Stimulated activated effector memory CD8-positive, alpha-beta T cell treated with anti-CD3 and anti-CD28 coated beads, Interleukin-12 subunit alpha, Interleukin-12 subunit beta, amount 100 ng/mL, for 72 hours (primary cell): ENCODE measurements at places on chromosomes 13 and 19.
A peak's percentile ranks its signal among the peaks of the same experiment; 100 is the strongest.

- DNase-seq: no peak
Measured at GRCh38 chr13:30113983-30114570, 193.3 kb downstream of the KATNAL1 start.

DNA sequence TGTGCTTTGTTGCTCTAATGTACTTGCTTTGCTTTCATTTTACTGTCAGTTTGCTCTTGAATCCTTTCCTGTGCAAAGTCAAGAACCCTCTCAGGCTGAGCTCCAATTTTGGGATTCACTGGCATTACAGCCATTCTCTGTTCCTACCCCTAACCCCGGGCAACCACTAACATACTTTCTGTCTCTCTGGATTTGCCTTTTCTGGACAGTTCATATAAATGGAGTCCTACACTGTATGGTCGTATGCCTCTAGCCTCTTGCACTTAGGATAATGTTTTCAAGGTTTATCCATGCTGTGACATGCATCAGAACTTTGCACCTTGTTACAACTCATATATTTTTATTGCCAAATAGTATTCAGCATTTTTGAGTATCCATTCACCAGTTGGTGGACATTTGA, 2.7 kb upstream of the TEX30 start:
- DNase-seq: no peak

DNA sequence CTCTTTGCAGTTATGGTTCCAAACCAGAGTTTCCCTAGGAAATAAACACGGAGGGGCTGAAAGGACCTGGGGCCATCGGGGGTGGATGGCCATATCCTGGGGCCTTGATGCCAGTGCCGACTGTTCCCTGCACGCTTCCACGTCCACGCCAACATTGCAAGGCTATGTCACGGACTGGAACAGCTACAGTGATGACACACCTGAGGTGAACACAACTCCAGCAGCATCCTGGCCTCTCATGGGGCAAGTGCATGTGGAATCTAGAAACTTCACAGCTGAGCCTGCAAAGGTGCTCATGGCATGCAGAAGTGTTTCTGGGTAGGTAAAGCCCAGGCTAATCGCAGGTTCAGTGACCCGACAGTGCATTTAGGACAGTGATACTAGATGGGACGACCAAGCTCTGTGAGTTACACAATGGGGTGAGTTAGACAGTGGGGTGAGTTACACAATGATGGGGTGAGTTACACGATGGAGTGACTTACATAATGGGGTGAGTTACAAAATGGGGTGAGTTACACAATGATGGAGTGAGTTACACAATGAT, 52.0 kb upstream of the GAS6 start:
- DNase-seq: no peak

GRCh38 chr13:64591971-64592370, 2638.2 kb downstream of the PCDH9 start:
- no peak for DNase-seq

DNA sequence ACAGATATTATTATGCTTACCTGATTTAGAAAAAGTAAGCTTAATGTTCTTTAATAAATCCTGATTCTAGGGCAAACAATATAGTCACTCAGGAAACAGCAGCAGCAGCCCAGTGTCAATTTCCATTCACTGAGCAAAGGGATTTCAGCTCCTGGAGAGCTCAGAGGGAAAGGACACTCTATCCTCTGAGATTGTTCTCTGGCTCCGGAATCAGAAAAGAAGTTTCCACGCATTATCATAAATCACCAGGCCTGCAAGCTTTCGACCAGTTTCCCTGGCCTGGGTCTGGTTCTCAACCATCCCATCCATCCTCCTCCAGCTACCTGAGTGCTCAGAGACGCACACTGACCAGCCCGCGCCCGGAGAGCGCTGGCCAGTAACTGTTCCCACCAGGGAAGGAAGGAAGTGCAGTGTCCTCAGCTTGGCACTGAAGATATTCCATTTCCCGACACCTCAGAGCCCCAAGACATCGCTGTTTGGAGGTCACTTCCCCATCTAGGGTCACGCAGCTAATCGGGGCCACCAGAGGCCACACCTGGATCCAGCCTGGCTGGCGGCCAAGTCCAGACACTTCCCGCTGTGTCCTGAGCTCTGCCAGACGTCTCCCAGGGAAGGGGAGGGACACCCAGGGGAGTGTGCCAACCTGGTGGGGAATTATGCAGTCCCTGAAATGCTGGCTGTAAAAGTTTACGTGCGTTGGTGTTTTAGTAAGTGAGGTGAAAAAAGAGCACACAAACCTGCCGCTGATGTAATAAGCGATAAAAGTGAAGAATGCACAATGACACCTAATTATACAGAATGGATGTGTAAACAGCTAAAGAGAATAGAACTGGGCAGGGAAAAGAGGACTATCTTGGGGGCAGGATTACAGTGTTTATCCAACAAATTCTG, 29.1 kb downstream of the EPS15L1 start:
- no peak for DNase-seq

GRCh38 chr19:53624771-53625545, 6.8 kb upstream of the DPRX start:
- DNase-seq: no peak

GRCh38 chr13:24557081-24557480, 44.5 kb upstream of the PARP4 start:
- no peak for DNase-seq

GRCh38 chr13:43391036-43391435, 367.6 kb downstream of the DNAJC15 start:
- no peak for DNase-seq

GRCh38 chr13:80000684-80001509, 340.0 kb downstream of the SPRY2 start:
- DNase-seq: no peak

- DNase-seq: no peak
Measured at GRCh38 chr13:57996717-57997116, 365.2 kb downstream of the PCDH17 start.

DNA sequence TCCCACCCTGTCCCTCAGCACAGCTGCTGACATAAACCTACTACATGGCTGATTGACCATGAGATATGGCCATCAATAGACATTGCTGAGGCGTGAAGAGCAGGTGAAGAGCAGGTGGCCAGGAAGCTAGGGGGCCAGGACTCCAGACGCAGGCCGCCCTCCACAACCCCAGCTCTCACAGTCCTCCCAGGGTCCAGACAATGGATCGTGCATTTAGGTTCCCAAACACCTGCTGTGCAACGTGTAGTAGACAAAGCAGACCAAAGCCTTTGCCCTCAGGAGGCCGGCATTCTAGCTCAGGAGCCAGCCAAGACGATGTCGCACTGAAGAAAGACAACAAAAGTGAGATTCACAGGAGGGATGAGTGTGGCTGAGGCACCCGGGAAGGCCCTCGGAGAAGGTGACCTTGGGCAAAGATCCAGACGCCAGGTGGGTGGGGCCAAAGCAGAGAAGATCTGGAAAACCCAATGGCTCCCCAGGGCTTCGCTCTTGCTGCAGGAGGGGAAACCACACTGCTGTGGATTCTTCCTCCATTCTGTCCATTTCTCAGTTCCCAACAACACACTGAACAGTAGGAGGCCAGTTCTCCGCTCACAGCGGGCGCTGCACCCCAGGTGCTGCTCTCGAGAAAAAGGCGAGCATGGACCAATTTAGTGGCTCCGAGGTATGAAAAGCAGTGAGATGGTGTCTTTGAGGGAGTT, 1.4 kb downstream of the FFAR1 start:
- DNase-seq: no peak

GRCh38 chr19:34391813-34392212, 12.4 kb upstream of the PDCD2L start:
- no peak for DNase-seq

GRCh38 chr19:36113894-36114720, 568 bp downstream of the POLR2I start:
- peak; percentile 65 for DNase-seq

- peak; percentile 70 for DNase-seq
Measured at GRCh38 chr19:44951179-44952159, 3.7 kb upstream of the CLPTM1 start.

- no peak for DNase-seq
Measured at GRCh38 chr13:79767126-79767525, 286.2 kb downstream of the NDFIP2 start.

DNA sequence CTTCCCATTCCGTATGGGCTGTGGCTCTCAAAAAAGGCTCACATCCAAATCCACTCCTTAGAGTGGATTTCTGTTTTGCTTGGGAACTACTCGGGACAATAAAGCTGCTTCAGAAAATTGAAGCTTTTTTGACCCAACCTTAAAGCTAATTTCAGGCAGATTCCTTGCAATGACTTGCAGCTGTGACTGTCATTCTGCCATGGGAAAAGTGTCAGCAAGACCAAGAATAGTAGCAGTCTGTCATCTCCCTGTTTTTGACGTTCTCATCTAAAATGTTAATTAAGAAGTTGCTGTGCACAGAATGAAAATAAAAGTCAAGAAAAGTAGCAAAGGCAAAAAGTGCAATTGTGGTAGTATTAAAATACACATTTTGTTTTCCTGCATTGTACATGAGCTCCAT, 304.7 kb downstream of the COG6 start:
- DNase-seq: no peak

- no peak for DNase-seq
Measured at GRCh38 chr13:110886870-110887596, 27.8 kb downstream of the ANKRD10 start.

DNA sequence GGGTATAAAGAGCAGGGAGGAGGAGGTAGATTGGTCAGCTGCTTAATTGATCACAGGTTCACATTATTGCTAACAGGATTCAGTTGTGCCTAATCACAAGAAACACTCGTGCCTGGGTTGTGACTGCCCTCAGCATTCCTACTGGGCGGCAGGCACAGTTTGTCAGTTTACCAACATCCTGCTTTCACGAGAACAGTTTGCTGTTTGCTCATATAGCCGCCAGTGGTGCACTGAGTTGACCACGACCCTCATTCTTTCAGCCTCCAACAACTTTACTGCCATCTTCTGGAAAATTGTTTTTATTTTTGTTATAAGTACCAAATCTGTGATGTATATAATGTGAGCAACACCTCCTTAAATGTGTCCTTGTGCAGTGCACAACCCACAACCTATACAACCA, 16.2 kb upstream of the IFT88 start:
- no peak for DNase-seq

DNA sequence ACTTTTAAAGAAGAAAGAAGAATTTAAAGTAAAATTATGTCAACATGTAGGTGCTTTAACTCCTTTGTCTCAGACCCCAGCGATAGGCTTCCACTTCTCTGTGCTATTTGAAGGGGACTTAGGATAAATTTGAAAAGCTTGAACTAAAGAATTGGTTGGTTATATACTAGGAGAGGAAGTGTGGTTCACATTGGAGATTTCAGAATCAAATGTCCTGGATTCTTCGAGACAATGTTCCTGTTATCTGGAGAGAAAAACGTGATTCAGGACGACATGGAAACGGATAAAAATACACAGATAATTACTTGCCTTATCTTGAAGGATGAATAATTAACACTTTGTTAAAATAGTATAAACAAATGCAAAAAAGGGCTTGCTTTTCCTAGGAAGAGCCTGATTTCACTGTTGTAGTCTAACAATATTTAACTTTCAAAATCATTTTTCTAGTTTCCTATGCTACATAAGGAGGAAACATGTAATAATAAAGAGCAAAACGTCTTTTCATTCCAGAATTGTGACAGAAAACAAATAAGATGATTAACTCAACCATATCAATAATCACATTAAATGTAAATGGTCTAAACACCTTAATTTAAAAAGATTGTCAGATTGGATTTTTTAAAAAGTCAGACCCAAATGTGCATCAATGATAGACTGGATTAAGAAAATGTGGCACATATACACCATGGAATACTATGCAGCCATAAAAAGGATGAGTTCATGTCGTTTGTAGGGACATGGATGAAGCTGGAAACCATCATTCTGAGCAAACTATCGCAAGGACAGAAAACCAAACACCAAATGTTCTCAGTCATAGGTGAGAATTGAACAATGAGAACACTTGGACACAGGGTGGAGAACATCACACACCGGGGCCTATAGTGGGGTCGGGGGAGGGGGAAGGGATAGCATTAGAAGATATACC, 724 bp upstream of the ZNF780A start:
- DNase-seq: no peak

GRCh38 chr19:51107406-51108065, 673 bp downstream of the CTU1 start:
- no peak for DNase-seq

DNA sequence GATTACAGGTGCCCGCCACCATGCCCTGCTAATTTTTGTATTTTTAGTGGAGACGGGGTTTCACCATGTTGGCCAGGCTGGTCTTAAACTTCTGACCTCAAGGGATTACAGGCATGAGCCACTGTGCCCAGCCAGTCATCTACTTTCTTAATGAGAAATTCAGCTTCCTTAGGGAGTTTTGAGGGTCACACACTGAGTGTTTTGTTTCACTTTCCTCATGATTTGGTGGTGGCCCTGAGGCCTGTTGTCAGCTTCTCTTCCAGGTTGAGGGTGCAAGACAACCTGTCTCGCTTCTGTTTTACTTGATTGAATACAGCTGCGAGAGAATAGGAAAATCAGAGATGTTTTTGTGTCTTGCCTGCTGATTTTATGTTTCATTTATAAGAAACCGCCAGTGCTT, 9.9 kb downstream of the FRY start:
- no peak for DNase-seq

DNA sequence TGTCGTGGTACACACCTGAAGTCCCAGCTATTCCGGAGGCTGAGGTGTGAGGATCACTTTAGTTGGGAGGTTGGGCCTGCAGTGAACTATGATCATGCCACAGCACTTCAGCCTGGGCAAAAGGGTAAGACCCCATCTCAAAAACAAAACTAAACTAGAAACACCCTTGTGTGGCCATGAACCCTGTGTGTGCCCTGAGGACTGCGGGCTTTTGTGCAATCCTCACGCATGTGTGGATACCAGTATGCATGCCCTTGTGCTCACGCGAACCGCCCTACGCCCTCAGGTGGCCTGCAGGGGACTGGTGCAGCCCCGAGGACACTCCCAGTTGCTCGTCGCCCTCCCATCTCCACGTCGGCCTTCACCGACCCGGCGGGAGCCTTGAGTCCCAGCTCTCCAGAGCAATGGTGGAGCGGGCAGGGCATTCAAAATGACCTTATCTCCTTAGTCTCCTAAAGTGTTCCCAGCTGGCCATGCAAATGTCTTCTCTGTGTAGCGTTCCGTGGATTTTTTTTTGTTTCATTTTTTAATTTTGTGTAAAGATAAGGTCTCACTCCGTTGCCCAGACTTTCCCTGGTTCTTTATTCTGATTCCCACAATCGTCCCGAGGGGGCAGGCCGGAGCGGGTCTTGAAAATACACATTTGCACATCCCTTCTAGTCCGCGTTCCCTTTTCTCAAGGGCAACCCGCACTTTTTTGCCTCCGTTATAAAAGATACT, 868 bp upstream of the EGLN2 start:
- no peak for DNase-seq

- no peak for DNase-seq
Measured at GRCh38 chr13:41122838-41123237, 9.8 kb downstream of the KBTBD6 start.

GRCh38 chr13:26221399-26221720, 754 bp downstream of the RNF6 start:
- DNase-seq: no peak
